ENCODE measurements at places on chromosomes 5 and 9. TPM values are rescaled to one million over a fixed set of nuclear protein-coding genes. Genes with fewer than 3 reads are reported as not detected.
A peak's percentile ranks its signal among the peaks of the same experiment; 100 is the strongest.

DNA sequence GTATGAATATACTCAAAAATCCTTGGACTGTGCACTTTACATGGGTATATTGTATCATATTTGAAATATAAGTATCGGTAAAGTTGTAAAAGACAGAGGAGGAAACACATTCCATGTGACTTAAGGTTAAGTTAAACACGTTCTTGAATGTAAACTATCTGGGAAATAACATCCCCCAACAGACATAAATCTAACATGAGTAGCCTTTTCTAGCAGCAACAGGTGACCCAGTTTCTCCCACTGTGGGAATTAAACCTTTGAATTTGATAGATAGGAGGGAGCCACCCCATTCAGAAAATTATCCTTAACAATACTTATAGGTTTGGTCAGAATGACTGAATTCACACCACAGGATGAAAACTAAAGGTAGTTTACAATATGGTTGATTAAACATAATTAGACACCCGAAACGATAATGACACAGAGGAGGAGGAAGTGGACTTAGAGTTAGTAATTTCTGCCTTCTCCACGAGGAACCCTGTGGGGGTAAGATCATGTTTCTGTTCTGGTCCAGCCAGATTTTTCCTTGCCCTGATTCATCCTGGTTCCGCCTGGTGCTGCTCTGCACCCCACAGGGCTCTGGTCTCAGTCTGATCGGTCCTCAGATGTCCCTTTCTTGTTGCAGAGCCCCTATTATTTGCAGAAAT, 84.6 kb upstream of the DNAH5 start:
- no peaks in the 10 kb centered on the region for H3K4me1 ChIP-seq
- DNase-seq = no peak
- no peak overlapping the region for H3K4me3 ChIP-seq
- H3K36me3 ChIP-seq = no peaks in the 10 kb centered on the region
- no peaks in the 10 kb centered on the region for H3K27me3 ChIP-seq
- H3K27ac ChIP-seq = no peak overlapping the region

GRCh38 chr5:150188146-150188842, 1.6 kb upstream of the SLC6A7 start:
- DNase-seq = no peak
- no peaks in the 10 kb centered on the region for H3K4me1 ChIP-seq
- H3K27me3 ChIP-seq = peaks cover 71% of the 10 kb centered on the region
- H3K27ac ChIP-seq = no peak overlapping the region

DNA sequence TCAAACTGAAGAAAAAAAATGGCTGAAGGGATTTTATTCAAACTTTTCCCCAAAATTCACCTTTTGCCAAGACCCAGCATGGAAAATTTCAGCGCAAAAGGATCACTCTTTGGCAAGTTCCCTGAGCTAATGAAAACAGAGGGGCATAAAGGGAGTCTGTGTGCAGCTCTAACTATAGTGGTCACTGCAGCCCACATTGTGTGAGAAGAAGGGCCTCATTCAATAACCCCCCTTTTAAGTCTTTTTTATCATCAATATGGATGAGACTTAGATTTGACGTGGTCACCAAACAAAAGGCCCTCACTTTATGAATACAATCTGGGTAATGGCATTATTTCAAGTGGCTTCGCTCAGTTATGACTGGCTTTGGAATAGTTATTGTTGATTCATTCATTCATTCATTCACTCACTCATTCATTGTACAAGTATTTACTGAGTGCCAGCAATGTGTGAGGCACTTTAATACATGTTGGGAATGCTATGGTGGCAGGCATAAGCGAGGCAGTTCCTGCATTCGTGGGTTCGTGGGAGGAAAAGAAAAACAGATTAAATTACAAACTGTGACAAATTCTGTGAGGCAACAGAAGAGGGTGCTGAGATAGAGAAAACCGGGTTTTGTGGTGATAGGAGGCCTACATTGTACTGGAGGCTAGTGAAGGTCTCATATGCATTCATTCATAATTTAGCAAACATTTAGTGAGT, 145.7 kb upstream of the KLF4 start:
- no peak overlapping the region for H3K27ac ChIP-seq
- DNase-seq = no peak
- peaks cover 4% of the 10 kb centered on the region for H3K4me1 ChIP-seq
- peaks cover 35% of the 10 kb centered on the region for H3K27me3 ChIP-seq
- H3K4me3 ChIP-seq = no peak overlapping the region

GRCh38 chr9:26326563-26326962, 566.0 kb downstream of the CAAP1 start:
- H3K27ac ChIP-seq = no peak overlapping the region
- no peaks in the 10 kb centered on the region for H3K4me1 ChIP-seq
- H3K36me3 ChIP-seq = no peaks in the 10 kb centered on the region
- DNase-seq = no peak
- H3K27me3 ChIP-seq = no peaks in the 10 kb centered on the region

- H3K27ac ChIP-seq = no peak overlapping the region
- no peak overlapping the region for H3K4me3 ChIP-seq
- DNase-seq = no peak
- H3K4me1 ChIP-seq = no peaks in the 10 kb centered on the region
Observed at GRCh38 chr5:139186261-139186660, 11.9 kb downstream of the SIL1 start.

FOXI1 gene
- not detected for total RNA-seq

MYOZ3 gene
- not detected for total RNA-seq

GRCh38 chr5:38847559-38848347, 1.9 kb downstream of the OSMR start:
- H3K4me3 ChIP-seq = no peak overlapping the region
- peaks cover 8% of the 10 kb centered on the region for H3K4me1 ChIP-seq
- H3K36me3 ChIP-seq = peaks cover 1% of the 10 kb centered on the region
- H3K27me3 ChIP-seq = peaks cover 66% of the 10 kb centered on the region
- no peak for DNase-seq
- no peak overlapping the region for H3K27ac ChIP-seq

DNA sequence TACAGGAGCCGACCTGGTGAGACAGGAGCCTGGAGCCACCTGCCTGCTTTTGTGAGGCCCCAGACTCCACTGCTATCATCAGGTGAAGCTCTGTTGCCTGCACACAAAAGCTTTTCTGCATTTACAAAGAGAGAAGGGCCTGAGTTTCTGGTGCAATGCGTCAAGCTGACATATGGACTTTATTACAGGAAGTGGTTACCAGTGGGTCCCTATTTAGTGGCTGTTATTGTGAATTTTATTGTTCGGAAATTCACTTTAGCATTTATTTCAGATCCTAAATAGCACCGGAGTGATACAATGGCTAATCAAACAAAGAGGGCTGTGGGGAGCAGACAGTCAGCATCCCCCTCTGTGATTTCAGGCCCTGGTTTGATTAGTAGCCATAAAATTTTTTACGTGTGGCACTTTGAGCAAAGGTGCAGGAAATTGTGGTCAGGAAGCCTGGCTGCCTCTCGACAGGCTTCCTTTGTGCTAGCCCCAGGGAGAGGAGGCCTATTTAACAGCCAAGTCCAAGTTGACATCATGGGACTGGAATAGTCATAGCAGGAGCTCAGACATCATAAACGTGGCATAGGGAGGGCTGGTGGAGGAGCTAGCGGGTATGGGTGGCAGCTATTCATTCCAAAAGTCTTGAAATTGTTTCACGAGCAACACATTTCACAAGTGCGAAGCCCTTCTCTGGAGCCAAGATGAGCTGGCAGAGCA, 8.4 kb downstream of the TGFBI start:
- H3K4me1 ChIP-seq = peaks cover 20% of the 10 kb centered on the region
- no peaks in the 10 kb centered on the region for H3K27me3 ChIP-seq
- H3K4me3 ChIP-seq = no peak overlapping the region
- H3K27ac ChIP-seq = peak overlapping the region; percentile 15
- peak; percentile 72 for DNase-seq

GRCh38 chr5:143251946-143252345, 151.5 kb downstream of the NR3C1 start:
- no peak overlapping the region for H3K4me3 ChIP-seq
- H3K27ac ChIP-seq = no peak overlapping the region
- no peak for DNase-seq
- peaks cover 5% of the 10 kb centered on the region for H3K36me3 ChIP-seq

FCHO2 gene
- 2.1 TPM for total RNA-seq

PCDHA10 gene
- not detected for total RNA-seq

OR1Q1 gene
- 0.40 TPM for total RNA-seq

GRCh38 chr5:151612689-151613427, 21.7 kb upstream of the FAT2 start:
- peaks cover 12% of the 10 kb centered on the region for H3K27me3 ChIP-seq
- H3K36me3 ChIP-seq = no peaks in the 10 kb centered on the region
- peak overlapping the region; percentile 25 for H3K27ac ChIP-seq
- DNase-seq = peak; percentile 60
- peaks cover 16% of the 10 kb centered on the region for H3K4me1 ChIP-seq

DNA sequence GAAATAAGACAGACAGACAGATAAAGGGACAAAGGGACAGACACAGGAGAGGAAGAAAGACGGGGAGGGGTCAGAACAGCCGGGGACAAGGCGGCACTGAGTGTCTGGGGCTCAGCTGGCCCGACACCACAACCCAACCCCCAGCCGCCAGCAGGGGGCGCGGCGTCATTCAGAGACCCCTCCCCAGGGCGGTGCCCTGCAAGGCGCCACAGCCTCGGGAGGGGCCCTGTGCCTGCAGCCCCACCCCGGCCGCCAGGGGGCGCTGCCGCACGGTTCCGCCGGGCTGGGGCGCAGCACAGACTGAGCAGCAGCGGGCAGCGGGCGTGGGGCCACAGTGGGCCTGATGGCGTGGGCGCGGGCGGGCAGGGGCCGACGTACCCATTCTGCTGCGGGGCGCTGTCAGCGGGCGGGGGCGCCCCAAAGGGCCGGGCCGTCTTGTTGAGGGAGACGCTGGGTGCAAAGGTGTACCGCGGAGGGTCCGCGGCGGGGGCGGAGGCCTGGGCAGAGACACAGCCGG, 5.9 kb downstream of the PDLIM7 start:
- no peak overlapping the region for H3K27ac ChIP-seq
- H3K4me1 ChIP-seq = peaks cover 30% of the 10 kb centered on the region
- H3K27me3 ChIP-seq = no peaks in the 10 kb centered on the region
- H3K36me3 ChIP-seq = peaks cover 13% of the 10 kb centered on the region
- no peak for DNase-seq

DNA sequence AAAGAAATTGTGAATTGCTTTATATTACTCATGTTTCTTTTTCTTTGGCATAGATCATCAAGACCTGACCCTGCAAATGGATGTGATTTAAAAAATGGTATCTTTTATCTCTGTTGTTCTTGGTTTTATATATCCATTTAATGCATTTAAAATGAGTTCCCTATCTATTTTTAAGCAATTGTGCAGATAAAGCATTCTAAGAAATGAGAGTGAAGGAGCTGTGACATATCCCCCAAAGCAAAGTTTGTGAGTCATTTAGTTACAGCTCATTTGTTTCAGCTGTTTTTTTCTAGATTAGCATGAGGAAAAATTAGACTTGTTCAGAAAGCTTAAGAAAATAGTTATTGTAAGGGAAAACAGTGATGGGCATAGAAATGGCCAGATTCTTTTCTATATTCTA, 7.6 kb upstream of the ELOVL7 start:
- no peak overlapping the region for H3K27ac ChIP-seq
- DNase-seq = no peak
- no peaks in the 10 kb centered on the region for H3K36me3 ChIP-seq
- peaks cover 7% of the 10 kb centered on the region for H3K27me3 ChIP-seq
- no peaks in the 10 kb centered on the region for H3K4me1 ChIP-seq

FOXD4L3 gene
- total RNA-seq = not detected

DNA sequence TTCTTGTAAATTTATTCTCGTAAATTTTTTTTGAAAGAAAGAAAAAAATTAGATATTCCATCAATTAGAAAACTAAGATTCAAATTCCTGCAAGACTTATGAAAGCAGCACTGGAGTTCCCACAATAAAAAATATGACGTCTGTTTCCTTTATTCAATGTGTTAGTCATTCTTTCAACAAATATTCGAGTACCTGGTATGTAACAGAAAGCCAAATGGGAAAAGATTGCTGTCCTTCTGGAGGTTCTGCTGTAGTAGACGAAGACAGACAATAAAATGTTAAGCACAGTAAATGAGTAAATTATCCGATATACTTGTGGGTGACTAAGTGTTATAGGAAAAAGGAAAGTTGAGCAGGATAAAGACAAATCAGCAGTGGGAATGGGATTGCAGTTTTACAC, 92.2 kb downstream of the ADAMTSL1 start:
- no peak overlapping the region for H3K4me3 ChIP-seq
- H3K36me3 ChIP-seq = no peaks in the 10 kb centered on the region

GRIN1 gene
- not detected for total RNA-seq

DNA sequence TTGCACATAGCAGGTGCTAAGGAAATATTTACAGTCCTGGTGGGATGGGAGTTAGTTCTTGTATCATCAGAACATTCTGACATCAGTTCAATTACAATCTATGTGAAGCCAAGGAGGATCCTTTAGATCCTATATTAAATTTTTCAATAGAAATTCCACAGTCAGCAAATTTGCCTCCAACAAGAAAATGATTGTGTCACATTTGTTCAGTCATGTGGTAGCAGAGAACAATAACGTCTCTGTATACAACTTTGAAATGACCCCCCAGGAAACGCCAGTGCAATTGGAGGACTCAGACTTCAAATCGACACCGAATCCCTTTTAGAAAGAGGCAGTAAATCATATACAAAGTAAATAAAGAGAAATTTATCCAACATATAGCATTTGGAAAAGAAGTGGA, 392.1 kb downstream of the DTWD2 start:
- H3K4me3 ChIP-seq = no peak overlapping the region
- no peaks in the 10 kb centered on the region for H3K4me1 ChIP-seq
- H3K36me3 ChIP-seq = no peaks in the 10 kb centered on the region
- no peak for DNase-seq
- H3K27ac ChIP-seq = no peak overlapping the region

GRCh38 chr5:180611140-180611850, 20.0 kb upstream of the SCGB3A1 start:
- no peak overlapping the region for H3K4me3 ChIP-seq
- no peaks in the 10 kb centered on the region for H3K27me3 ChIP-seq
- no peaks in the 10 kb centered on the region for H3K4me1 ChIP-seq
- no peak overlapping the region for H3K27ac ChIP-seq
- no peaks in the 10 kb centered on the region for H3K36me3 ChIP-seq

DNA sequence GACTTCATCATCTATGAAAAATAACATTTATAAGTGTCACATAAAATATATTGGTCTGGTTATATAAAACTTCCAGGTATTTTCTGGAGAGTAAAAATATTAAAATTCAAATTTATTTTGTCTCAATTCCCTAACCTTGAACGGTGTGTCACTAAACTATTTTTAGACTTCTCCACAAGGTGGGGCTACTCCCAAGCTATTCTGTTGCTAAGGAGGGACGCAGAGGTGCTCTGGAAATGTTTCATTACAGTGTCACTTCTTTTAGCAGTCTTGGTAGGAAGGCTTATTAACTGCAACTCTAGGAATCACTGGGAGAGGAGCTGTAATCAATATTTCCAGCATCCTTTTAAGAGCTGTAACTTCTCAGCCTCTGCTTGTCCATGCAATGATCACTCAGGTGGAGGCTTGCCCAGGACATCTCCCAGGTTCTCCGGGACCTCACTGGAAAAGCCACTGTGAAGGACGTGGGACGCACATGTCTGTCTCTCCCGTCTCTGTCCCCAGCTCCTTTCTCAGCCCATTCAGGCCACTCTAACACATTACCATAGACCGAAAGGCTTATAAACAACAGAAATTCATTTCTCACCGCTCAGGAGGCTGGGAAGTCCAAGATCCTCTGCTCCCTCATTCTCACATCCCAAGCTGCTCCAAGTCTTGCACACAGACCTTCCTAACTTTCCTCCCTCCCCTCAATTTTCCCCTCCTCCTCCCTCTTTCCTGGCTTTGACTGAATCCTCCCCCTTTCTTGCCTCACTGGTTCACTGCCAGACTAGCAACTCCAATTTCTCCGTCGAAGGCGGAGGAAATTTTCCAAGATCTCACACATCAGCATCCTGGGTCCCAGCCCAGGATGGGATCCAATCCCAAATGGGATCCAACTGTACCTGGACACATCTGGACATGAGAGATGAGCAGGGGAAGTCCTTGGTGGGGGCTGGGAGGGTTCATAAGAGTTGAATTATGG, 32.7 kb upstream of the DNAH5 start:
- no peaks in the 10 kb centered on the region for H3K36me3 ChIP-seq
- H3K4me1 ChIP-seq = no peaks in the 10 kb centered on the region
- H3K27me3 ChIP-seq = no peaks in the 10 kb centered on the region
- no peak for DNase-seq

CSNK1G3 gene
- 26.3 TPM for total RNA-seq

MARCHF11 gene
- not detected for total RNA-seq
